ENCODE measurements at places on chromosomes 16 and 17. TPM values are rescaled to one million over a fixed set of nuclear protein-coding genes. Genes with fewer than 3 reads are reported as not detected.

The MEIOC gene
- 1.9 TPM for polyA plus RNA-seq

DNA sequence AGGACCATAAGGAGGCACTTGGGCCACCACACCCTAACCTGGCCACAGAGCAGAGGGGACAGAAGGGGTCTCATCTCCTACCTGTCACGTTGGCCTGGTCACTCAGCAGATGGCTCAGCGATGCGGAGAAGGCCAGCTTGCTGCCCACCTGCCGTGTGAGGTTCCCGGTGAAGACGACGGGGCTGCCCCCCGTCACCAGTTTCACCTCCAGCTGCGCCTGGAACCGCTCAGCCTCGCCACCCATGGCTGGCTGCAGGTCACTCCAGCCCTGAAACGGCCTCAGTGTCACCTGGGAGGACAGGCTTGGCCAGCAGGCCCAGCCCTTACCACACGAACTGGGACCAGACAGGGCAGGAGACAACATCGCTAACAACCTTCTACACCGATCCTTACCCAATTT is 116.8 kb downstream of the RMI2 start:
- DNase-seq, result no peak

The KIF2B gene
- polyA plus RNA-seq, result not detected

- no peak for DNase-seq
These were observed 35.8 kb downstream of the TEKT5 start for GRCh38 chr16:10658943-10659342.

DNA sequence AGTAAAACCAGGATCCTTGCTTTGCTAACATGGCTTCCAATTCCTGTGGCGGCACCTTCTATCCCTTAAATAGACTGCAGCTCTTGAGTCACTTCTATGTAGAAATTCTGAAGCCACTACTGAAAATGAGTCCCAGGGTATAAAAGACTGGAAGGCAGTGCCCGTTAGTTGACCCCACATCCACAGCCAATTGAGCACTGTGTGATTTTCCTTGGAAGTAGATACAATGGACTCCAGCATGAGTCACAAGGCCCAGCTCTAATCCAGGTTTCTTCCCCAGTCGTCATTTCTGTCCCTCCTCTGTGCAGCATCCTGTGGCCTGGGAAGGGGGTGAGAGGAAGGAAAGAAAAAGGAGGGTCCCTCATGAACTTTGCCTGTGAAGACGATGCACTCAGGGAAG is 69.5 kb downstream of the HLF start:
- no peak for DNase-seq

GRCh38 chr17:10172241-10172741 is 26.1 kb downstream of the GAS7 start:
- DNase-seq, result no peak

DNA sequence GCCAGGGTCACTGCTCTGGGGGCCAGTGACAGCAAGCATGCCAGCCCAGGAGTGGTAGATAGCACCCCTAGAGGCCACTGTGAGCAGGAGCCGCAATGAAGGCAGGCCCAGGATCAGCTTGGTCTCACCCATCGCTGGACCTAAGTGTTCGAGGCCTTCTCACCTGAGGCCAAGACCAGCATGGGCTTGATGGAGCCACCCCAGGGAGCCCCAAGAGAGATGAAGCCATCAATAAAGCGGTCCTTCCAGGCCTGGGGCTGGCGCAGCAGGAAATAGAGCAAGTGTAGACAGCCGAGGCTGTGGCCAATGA is 1.8 kb downstream of the LCAT start:
- DNase-seq, result no peak

DNA sequence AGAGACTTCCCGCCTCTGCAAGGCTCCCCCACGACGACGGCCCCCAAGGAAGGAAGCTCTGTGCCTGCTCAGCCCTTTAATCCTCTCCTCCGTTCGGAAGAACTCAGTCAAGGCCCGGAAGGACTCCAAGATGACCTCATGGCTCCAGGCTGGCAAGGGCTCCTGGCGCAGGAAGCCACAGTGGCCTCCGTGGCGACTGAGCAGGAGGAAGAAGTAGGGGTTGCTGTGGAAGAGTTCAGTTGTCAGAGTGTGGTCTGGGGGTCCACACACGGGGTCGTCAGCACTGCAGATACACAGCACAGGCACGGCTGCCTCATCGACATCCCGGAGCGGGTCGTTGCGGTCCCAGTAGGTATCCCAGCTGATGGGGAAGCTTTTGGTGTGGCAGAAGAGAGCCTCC is 4.2 kb downstream of the ABHD15 start:
- DNase-seq, result no peak

- DNase-seq, result peak; percentile 95
These were observed 132.4 kb upstream of the CHMP6 start for GRCh38 chr17:80859002-80859941.

The C17orf113 gene
- polyA plus RNA-seq, result 4.5 TPM

- no peak for DNase-seq
These were observed 4.5 kb upstream of the TMEM235 start for GRCh38 chr17:78226759-78227454.

The SPATA22 gene
- polyA plus RNA-seq, result 0.99 TPM

DNA sequence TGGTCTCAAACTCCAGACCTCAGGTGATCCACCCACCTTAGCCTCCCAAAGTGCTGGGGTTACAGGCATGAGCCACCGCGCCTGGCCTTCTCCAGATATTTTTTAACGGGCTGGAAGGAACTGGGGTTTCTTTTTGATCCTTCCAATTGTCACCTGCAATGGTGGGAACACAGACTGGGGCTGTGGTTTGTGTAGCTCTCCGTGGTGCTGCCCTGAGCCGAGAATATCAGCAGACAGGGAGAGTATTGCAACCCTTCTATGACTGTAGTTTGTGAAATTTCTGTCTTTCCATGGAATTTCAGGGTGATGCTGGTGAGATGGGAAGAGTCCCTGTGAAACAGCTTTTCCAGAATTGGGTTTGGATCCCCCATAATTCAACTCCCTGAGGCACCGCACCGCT is 263.5 kb downstream of the ENGASE start:
- no peak for DNase-seq

DNA sequence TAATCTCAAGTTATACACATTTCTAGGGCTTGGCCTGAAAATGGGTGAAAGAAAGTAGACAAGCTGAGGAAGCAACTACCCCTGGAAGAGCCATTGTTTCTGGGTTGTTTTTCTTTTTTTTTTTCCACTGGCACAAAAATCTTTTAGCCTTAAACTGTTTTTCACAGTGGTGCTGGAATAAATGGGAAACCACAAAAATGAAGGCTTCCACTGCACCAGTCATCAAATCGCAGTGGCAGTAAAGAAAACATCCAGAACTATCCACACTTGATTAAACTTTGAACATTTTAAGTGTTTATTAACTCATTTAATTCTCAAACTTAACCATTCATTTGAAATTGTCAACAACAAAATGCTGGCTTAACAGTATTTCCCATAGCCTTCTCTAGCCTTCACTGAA is 14.3 kb downstream of the CMTM4 start:
- DNase-seq, result no peak

- DNase-seq, result no peak
These were observed 70.1 kb downstream of the CMIP start for GRCh38 chr16:81514568-81515258.

The COQ7 gene
- 38.0 TPM for polyA plus RNA-seq

The TUBB3 gene
- 1,077 TPM for polyA plus RNA-seq

DNA sequence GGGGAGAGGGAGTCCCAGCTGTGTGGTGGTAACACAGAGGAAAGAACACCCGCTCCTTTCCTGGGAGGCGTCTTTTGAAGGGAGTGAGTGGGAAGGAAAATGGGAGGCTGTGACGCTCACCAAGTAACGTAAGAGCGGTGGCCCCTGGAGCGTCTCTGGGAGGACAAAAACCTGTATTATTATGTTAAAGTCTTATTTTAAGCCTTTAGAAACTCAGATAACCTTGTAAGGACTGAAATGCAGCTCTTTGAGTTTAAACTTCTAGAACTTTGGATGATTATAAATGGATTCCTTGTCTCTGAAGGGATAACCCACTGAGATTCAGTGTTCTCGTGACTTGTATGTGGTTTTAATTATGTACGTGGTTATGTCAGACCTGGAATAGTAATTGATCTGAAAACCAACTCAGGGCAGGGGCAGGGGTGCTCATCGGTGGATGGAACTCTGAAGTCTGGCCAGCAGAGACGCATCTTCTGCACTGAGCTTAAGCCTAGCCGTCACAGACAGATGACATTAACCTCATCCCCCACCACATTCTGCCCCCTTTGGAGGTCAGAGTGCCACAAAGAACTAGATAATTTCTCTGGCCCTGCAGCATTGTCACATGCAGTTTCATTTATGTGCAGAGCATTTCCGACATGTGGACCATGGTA is 41.8 kb upstream of the SLC12A3 start:
- no peak for DNase-seq

The KRT31 gene
- polyA plus RNA-seq, result not detected

The NXPH3 gene
- 7.0 TPM for polyA plus RNA-seq

The OTOP2 gene
- not detected for polyA plus RNA-seq

DNA sequence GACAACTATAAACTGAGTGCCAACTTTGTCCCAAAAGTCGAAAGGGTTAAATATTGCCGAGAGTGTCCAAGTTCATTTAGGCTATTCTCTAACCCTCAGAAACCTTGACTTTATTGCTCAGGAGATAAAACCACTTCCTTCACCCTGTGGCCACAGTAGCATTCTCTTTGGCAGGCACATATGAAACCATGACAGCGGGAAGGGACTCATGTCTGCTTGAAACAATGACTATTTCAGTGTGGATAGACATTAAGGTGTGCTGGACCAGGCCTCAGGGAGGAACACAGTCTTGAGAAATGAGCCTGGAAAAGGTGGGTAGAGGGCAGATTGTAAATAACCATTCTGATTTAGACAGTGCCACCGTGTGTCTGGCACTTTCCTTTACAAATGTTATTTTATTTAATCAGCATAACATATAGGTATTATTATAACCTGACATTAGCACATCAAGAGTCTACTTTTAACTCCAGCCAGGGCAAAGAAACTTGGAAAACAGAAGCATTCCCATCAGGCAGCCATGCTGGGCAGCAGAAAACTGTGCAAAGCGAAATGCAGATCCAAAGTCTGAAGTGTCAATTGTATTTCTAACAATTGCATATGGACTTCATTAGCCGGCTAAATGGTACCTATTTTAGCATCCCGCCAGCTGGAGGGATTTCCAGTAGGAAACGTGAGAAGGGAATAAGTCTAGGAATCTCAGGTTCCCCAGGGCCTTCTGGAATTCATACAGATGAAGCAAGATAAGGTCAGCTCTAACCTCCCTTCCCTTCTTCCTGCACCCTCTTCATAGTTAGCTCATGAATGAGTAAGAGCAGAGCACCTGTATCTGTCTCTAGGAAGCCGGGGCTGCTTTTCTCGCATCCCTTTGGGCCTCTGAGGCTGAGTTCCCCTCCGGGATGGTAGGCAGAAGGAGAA is 212.8 kb upstream of the ELAC2 start:
- no peak for DNase-seq

The SAMD14 gene
- 79.3 TPM for polyA plus RNA-seq

- no peak for DNase-seq
These were observed 1406.0 kb upstream of the CDH8 start for GRCh38 chr16:63442246-63442645.

The SLC6A2 gene
- polyA plus RNA-seq, result 0.23 TPM

DNA sequence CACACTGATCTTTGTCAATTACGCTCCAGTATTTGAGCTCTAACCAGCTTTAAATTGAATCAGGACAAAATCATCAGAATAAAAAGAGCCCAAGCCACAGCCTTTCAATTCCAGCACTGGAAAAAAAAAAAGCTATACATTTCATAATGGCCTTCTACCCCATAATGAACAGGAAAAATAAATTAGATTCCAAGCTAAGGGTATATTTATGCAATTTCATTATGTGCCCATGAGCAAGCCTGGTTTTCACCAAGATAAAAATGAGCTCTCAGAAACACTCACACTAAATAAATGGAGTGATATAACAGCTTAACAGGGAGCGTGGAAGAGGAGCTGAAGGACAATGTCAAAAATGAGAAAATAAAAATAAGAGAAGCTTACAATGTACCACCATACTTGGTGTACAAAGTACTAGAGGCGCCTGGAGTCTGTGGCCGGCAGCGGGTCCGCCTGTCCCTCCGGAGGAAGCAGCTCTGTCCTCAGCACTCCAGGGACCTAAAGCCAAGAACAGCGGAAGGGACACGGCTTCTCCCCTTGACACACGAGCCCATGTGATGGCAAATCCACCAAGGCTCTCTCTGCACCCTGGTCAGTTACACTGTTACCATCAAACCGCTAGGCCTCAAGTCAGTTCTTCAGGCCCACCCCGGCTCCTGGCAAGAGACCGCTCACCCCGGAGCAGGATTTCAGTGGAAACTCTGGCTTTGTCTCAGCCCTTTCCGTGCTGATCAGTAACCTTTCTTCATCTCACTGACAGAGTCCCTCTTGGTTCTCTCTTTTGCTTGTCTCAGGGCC is 69.6 kb downstream of the RBFOX3 start:
- no peak for DNase-seq

DNA sequence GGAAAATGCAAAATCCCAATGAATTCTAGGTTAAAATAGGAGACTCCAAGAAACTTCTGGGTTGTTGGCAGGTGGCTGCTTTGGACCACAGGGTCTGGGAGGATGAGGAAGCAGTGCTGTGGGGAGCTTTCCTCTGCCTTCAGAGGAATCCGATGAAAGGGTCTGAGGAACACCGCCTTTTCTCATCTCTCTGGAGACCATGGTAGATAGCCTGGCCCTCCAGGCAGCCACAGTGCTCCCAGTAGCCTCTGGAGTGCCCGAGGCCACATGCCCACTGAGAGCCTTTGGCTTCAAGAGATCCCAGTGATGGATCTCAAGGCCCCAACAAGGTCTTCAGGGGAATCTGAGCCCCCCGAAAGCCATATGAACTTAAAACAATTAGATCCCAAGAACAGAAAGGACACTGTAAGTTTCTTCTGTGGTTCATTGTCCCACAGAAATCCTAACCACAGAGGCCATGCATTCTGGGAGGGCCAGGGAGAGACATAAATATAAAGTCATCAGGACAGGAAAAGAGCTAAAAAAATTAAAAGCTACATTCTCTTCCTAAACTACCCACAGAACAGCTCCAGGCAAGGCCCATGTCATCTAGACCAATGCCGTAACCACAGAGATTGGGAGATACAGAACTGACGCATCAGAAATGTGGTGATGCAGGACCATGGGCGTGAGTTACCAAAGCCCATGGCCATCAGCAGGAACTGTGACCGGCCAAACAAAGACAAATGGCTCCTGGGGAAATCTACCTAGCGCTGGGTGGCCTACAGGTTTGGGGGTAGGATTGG is 24.3 kb downstream of the TK2 start:
- DNase-seq, result no peak

The IGF2BP1 gene
- polyA plus RNA-seq, result 6.3 TPM

The TOP3A gene
- polyA plus RNA-seq, result 43.6 TPM

The PRSS8 gene
- polyA plus RNA-seq, result 0.46 TPM

DNA sequence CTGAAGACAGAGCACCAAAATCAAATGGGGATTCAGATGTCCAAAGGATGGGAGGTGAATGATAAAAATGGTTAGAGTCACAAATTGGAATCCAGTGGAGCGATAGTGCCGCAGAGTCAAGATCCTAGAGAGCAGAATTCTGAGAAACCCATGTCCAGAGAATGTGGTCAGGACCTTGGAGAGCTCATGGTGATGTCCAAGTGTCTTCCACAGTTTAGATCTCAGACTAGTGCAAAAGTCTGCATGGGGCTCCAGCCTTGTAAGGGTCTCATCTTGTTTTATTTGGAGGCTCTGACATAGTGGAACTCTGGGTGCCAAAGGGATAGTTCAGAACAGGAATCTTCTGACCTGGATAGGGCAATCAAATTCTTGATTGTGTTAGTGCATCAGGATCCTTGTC is 245.9 kb upstream of the HSBP1 start:
- peak; percentile 13 for DNase-seq

The EVPLL gene
- polyA plus RNA-seq, result 2.5 TPM

GRCh38 chr17:38925263-38925995 is at the start of gene LASP1NB:
Gene LASP1NB, plus strand, starts transcription at chr17:38925614.
- peak; percentile 87 for DNase-seq

The FBRS gene
- polyA plus RNA-seq, result 69.0 TPM

The LITAF gene
- 86.3 TPM for polyA plus RNA-seq

- no peak for DNase-seq
These were observed 562 bp downstream of the ZC3H7A start for GRCh38 chr16:11796227-11797165.

The VPS9D1 gene
- polyA plus RNA-seq, result 49.7 TPM
